ENCODE measurements at places on chromosomes 7 and 10.

GRCh38 chr10:31896968-31897384 is 31.7 kb downstream of the ARHGAP12 start:
- DNase-seq: no peak

GRCh38 chr7:6571160-6571779 is 6.0 kb upstream of the ZDHHC4 start:
- DNase-seq: no peak

GRCh38 chr10:94430701-94431100 is 28.4 kb downstream of the TBC1D12 start:
- no peak for DNase-seq

DNA sequence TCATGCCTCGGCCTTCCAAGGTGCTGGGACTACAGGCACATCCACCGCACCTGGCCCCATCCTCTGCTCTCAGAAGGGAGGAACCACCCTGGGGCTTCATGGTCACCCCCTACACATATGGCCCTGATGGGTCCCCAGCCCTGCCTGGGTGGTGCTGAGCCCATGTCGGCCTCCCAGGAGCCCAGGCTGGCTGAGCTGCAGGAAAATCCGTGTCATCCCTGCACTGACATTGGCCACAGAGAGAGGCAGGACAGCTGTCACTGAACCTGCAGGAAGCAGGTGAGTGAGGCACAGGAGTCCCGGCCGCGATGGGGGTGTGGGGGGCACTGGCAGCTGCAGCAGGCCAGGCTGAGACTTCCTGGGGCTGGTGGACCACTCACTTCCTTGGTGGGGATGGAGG is 8.0 kb downstream of the GRIFIN start:
- DNase-seq: no peak

DNA sequence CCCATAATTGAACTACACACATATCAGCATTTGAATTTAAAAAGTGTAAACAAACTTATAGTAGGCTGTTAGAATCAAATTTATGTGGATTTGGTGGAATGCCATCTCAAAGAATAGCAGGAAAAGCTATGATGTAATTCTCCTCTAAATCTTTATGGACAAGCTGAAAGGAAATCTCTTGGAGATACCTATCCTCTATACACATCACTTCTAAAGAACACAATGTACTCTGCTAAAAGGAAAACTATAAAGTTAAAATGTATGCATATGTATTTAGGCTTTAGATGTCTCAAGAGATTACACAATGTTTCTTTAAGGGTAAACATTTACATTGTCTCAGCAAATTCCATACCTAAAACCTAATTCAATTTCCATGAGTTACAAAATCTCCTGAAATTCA is 323.3 kb downstream of the CRPPA start:
- no peak for DNase-seq

GRCh38 chr10:52459097-52459496 is 145.0 kb downstream of the DKK1 start:
- no peak for DNase-seq

- DNase-seq: no peak
Measured at GRCh38 chr10:59319854-59320253, 42.5 kb downstream of the FAM13C start.

DNA sequence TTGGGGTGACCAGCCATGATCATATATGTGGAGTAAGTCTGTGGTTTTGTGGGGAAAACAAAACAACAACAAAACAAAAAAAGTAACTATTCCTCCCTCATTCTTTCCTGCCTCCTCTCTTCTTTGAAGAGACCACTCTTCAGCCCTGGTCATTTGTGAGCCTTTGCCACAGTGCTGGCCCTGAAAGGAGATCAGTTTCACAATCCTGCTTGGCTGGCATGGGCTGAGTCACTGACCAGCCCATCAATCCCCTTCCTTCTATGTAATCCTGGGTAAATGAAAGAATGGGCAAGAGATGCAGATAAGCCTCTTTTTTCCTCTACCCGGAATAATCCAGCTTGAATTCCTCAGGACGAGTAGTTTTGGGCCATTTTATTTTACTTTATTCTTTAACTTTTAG is 13.6 kb downstream of the CSTF2T start:
- DNase-seq: no peak

GRCh38 chr7:76262683-76263402 is 39.6 kb upstream of the HSPB1 start:
- peak; percentile 56 for DNase-seq

- peak; percentile 39 for DNase-seq
Measured at GRCh38 chr10:11742009-11742778, at the start of gene ECHDC3. Gene ECHDC3 (plus strand): TSS chr10:11742382. CDS start chr10:11742577, 195 bp downstream.

DNA sequence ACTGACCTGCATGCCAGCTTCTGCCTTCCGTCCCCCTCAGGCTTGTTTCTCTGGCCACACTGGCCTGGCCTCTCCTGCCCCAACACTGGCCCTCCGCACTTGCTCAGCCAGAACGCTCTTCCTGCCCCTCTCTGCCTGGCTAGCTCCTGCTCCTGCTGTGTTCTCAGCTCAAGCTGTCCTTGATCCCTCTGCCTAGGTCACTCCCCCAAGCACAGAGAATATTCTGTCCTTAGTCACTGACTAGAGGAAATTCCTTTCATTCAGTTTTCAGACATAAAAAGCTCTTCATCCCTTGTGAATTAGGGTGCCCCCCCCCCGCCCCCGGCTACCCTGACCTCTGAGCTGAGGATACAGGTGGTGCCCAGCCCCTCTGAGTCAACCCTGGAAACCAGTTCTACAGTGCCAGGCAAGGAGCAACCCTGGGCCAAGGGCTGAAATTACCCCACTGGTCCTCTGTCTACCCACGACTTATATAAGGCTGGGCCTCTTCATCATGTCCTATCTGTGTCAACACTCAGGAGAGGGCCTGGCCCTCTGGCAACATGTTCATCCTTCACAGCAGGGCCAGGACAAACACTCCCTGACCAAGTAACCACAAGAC is 6.6 kb upstream of the SGPL1 start:
- DNase-seq: no peak

- no peak for DNase-seq
Measured at GRCh38 chr10:50431133-50431532, 179.8 kb upstream of the ASAH2 start.

GRCh38 chr10:79052291-79053080 is 16.3 kb upstream of the ZMIZ1 start:
- no peak for DNase-seq

- no peak for DNase-seq
Measured at GRCh38 chr7:32164341-32164996, 94.3 kb upstream of the PDE1C start.

- DNase-seq: no peak
Measured at GRCh38 chr10:62457598-62457997, 83.4 kb downstream of the ZNF365 start.

GRCh38 chr7:106110885-106111654 is 1.0 kb downstream of the SYPL1 start:
- no peak for DNase-seq

DNA sequence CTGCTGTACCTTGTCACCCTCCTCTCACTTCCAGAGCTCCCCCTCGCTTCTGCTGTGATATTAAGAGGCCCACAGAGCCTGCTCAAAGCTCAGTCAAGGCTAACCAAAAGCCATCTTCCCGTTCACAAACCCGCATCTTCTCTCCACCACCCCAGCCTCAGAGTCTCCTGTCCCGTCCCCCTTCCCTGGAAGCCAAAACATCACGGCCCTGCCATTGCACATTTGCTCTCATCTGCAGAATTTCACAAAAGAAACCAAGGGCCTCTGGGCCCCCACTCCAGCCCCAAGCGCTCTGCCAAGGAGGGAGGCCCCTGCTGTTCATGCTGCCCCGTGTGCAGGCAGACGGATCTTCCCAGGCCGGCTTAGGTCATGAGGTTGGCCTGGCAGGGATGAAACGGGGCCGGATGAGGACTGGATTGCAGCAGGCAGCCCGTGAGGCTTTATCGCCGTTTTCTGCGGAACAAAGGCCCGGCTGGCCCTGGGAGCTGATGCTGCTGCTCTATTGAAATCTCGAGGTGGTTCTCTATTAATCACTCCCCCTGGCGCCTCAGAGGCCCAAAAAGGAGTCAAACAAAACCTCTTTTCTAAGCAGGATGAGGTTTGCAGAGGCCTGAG is 31.6 kb upstream of the FOXK1 start:
- DNase-seq: no peak

DNA sequence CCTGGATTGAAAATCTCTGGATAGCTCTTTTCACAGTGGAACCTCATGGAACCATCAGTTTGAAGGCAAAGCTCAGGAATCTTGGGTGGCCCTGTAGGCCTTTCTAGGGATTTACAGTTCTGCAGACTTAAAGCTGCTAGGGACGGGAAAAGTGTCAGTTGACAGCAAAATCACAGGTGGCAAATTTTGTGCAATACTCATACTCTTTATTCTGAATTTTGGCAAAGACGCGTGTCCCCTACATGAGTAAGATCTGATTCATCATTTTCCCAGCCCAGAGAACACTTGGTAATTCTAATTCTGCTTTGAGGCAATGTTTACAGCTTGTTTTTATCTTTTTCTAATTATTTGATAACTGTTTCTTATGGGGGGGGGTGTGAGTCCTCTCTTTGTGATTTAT is 3.6 kb downstream of the LRRC17 start:
- no peak for DNase-seq

GRCh38 chr10:59109826-59110225 is 66.6 kb upstream of the PHYHIPL start:
- DNase-seq: no peak

DNA sequence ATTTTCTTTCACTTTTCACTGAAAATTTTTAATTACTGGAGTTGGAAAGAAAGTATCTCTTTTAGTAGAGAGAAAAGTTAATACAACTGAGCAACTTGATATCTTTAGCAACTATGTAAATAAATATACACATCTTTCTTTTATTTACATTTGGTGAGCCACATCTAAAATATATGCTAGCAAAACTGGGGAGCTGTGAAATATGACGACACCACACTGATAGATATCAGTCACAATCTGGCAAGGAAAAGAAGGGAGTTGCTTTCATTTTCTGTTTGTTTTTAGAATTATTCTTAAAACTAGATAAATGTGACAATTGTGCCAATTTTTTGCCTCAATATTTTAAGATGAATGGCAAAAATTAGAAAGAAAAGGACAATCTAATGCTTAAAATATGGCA is 2.7 kb upstream of the ZNF804B start:
- no peak for DNase-seq

DNA sequence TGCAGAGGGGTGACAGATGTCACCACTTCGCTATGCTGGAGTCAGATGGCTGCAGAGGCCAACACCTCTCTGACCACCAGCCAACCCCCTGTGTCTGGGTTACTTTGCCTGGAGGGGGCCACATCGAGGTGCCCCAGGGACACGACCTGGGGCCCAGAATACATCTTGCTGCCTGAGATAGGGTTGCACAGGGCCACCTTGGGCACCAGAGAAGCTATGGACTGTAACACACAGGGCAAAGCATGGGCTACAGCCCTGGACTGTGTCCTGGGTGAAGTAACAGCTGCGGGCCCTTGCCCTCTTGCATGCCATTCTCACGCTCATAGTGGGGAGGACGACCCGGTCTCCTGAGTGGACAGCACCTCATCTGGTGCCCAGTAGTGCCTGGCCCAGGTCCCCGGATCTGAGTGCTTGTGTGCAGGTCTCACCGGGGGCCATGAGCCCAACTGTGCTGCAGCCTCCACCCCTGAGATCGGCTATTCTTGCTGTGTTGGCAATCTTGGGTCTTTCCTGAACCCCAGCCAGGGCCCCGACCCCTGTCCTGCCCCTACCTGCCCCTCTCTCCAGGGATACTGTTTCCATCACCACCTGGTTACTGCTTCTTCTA is 115.2 kb upstream of the GDF10 start:
- no peak for DNase-seq

GRCh38 chr7:106430103-106430502 is 145.3 kb upstream of the NAMPT start:
- DNase-seq: no peak

DNA sequence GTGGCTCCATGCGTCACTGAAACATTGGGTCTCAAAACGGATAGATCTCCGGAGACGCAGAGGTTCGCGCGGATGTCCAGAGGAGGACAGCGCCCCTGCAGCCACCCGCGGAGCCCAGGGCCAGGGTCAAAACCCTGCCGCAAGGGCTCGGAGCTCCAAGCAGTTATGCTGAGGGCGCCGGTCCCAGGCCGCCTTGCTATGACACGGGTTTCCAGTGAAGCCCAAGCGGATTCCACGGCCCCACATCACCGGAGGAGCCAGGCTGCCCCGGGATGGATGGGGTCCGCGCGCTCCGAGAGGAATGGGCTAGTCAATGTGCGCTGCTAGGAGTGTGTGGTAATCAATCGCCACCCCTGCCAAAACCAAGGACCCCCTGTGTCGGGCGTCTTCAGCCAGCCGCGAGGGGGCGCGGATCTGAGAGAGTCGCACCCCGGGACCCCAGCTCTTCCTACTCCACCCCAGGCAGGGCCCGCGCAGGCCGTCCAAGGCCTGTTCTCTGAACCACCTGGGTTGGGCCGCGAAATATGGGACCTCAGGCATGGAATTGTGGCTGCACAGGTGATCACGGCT is 5.6 kb upstream of the EMX2 start:
- no peak for DNase-seq

DNA sequence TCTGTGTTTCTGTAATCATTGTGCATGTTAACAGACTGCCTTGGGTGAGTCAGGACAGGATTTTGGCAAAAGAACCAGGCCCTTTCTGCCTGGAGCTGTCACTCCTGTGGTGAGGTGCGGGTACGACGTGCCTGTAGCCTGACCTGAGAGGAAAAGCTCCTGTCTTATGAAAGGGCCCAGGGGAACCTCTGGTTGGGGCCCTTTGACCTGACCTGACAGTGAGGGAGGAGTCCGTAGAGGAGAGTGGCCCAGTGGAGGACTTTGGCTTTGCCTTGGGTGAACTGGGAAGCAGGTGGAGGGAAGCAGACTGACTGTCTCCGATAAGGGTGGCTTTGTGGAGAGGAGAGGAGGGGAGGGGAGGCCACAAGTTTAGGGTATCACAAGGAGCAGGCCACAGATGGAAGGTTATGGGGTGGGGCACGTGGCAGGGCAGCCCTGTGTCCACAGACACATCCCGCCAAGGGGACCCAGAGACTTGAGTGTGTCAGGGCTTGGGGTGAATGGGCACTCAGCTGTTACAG is 6.9 kb downstream of the PFKP start:
- DNase-seq: no peak

GRCh38 chr7:42237811-42238541 is 967 bp upstream of the GLI3 start:
- no peak for DNase-seq

DNA sequence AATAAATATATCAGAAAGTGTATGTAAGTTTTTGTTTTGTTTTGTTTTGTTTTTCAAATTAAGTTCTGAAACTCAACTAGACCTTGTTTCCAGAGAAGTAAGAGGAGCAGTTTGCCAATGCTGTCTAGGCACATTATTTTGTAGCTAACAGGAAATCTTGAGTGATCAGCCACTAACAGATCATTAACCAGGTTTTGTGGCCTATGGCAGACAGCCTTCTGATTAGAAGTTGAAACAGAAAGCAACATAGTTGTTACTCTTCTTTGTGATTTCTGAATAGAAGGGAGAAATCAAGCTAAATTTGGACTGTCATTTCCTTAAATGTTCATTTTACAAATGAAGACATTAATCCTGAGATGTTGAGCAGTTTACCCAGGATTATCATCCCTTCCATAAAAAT is 142.6 kb downstream of the PLXDC2 start:
- no peak for DNase-seq

- DNase-seq: no peak
Measured at GRCh38 chr7:121872831-121873288, at the start of gene PTPRZ1. Gene PTPRZ1 (plus strand): TSS chr7:121873161. CDS start chr7:121873500, 339 bp downstream.

Data from activated CD4-positive, alpha-beta T cell treated with anti-CD3 and anti-CD28 coated beads, Interleukin-2, amount 50 U/mL, for 48 hours (primary cell).